ENCODE measurements at places on chromosomes 5 and 9.

- no peak for DNase-seq
Observed at GRCh38 chr9:116234081-116234480, 80.5 kb downstream of the PAPPA start.

DNA sequence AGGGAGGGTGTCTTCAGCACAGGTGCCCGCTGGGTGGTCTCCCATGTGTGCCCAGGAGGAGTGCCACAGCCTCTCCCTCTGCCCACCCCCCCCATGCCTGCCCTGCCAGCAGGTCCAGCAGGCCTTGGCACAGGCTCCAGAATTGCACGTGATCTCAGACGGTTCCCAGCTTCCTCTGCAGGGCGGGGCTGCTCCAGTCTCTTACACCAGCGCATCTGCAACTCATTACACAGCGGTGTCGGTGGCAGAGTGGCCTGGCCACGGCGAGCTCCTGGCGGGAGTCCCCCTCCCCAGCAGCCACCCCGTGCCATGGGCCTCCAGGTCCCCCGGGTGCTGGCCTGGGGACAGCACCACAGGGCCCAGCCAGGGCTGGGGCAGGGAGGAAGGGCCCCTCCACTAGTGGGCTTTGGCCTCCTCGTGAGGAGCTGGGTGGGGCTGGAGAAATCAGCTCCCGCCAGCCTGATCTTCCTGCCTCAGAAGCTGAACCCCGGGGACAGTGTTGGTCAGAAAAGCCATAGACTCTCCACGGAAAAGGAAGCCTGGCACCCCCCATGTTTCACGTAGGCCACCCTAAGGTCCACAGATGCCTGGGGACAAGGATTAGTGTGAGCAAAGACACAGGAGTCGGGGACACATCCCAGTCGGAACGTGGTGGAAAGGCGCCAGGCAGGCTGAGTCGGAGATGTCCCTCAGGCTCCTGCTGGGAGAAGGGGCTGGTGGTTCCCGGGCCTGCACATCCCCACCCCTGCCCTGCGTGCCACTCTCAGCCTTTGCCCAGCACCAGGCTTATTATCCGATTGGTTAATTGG, 40.2 kb downstream of the RXRA start:
- DNase-seq = no peak

DNA sequence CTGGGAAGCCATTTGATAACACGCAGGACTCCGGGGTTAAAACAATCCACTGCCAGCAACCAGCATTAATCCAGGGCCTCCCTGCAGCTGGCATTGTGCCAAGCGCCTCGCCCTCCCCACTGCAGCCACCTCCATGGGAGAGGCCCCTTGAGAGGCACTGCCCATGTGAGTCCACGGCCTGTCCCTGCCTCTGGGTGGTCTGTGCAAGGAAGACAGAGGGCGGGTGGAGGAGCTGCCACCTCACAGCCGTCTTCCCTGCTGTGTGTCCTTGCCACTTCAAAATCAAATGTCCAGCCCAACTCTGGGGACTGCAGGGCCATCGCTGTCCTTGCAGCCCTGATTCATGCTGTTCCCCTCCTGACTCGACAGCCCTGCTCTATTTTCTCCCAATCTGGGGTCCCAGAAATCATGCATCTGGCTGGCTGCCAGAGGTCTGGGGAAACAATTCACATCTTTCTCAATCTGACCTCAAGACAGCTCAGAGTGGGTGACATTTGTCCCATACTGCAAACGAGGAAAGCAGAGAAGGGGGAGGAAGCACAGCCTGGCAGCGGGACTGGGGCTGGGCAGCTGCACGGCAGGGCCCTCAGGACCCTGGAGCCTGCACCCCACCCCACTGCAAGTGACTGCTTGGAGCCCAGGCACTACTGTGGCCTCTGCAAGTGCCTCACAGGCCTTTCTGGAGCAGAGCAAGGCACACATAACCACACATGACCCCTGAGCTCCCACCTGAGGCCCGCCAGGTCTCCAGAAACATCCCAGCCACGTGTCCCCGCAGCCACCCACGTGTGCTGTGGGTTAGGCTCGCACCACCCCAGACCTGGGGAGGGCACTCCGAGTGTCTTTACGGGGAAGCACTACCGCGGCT, 15.7 kb downstream of the BRD3OS start:
- no peak for DNase-seq

DNA sequence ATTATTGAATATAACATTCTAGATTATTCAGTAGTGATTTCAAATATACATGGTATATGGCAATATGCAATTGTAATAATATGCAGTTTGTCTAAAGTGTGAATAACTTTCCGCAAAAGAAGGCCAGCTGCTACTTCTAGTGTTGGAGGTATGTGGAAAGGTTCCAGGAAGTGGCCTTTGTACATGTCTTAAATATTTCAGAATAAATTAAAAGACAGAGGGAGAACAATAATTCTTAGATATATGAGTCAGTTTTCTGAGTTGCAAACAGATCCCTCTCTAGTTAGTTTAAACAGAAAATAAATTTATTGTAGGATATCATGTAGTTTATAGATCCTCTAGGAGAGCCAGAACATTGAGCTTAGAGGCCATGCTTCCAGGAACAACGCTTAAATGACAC, 210.8 kb upstream of the ELL2 start:
- no peak for DNase-seq

DNA sequence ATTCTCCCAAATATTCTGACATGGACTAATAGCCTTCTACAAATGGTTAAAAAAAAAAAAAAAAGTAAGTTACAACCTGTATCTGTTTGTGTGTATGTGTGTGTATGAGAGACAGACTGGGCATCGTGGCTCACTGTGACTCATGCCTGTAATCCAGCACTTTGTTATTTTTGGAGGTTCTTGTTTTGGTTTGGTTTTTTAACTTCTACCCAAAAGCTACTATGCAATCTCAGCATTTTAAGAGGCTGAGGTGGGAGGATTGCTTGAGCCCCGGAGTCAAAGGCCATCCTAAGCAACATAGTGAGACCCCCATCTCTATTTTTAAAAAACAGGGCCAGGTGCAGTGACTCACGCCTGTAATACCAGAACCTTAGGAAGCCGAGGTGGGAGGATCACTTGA, 17.6 kb upstream of the HAVCR1 start:
- no peak for DNase-seq

GRCh38 chr5:6727231-6727630, 14.0 kb downstream of the TENT4A start:
- DNase-seq = no peak

GRCh38 chr5:150561192-150561512, 53.2 kb downstream of the NDST1 start:
- no peak for DNase-seq

DNA sequence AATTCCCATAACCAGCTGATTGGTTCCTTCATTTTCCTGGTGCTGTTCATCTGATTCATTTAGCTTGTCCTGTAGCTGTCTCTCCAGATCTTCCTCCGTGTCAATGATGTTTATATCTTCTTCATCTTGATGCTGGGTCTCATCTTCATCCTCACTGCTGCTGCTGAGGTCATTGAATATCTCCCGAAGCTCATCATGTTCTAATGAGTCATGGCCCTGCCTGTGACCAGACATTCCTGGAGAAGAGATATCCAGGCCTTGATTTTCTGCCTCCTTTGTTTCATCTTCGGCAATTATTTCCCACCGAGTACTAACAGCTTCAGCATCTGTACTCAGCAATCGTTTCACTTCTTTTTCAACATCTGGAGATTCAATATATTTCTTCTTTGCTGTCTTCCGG, 1.4 kb downstream of the TAF7 start:
- no peak for DNase-seq

GRCh38 chr5:157352756-157353340, 86.9 kb downstream of the CYFIP2 start:
- DNase-seq = no peak

- DNase-seq = no peak
Observed at GRCh38 chr5:143662020-143662419, 149.9 kb upstream of the HMHB1 start.

DNA sequence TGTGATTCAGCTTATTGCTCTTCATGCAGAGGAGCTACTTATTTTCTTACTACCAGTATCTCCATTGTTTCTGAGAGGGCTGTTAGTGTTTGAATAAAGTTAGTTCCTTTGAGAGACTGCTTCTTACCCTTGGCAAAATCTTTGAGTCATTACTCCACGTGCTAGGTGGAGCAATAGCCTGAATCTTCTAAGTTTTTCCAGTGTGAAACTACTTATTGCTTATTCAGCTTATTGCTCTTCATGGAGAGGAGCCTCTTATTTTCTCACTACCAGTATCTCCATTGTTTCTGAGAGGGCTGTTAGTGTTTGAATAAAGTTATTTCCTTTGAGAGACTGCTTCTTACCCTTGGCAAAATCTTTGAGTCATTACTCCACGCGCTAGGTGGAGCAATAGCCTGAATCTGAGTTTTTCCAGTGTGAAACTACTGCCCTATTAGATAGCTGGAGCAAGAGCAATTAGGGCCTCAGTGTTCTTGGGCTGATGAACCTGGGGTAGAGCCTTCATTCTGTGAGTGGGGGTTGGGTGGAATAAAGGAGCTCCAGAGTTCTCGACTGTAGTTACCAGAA, 41.9 kb downstream of the GPBP1 start:
- DNase-seq = no peak

GRCh38 chr9:93132287-93132927, 1.6 kb downstream of the NINJ1 start:
- no peak for DNase-seq

GRCh38 chr5:117077142-117077541, 502.5 kb upstream of the SEMA6A start:
- no peak for DNase-seq

GRCh38 chr5:131514316-131515283, 120.4 kb downstream of the RAPGEF6 start:
- DNase-seq = peak; percentile 73

GRCh38 chr9:4118666-4119065, 181.2 kb downstream of the GLIS3 start:
- no peak for DNase-seq

- DNase-seq = no peak
Observed at GRCh38 chr9:32728181-32728580, 55.2 kb upstream of the TMEM215 start.

- no peak for DNase-seq
Observed at GRCh38 chr9:95504053-95504963, 12.5 kb downstream of the PTCH1 start.

DNA sequence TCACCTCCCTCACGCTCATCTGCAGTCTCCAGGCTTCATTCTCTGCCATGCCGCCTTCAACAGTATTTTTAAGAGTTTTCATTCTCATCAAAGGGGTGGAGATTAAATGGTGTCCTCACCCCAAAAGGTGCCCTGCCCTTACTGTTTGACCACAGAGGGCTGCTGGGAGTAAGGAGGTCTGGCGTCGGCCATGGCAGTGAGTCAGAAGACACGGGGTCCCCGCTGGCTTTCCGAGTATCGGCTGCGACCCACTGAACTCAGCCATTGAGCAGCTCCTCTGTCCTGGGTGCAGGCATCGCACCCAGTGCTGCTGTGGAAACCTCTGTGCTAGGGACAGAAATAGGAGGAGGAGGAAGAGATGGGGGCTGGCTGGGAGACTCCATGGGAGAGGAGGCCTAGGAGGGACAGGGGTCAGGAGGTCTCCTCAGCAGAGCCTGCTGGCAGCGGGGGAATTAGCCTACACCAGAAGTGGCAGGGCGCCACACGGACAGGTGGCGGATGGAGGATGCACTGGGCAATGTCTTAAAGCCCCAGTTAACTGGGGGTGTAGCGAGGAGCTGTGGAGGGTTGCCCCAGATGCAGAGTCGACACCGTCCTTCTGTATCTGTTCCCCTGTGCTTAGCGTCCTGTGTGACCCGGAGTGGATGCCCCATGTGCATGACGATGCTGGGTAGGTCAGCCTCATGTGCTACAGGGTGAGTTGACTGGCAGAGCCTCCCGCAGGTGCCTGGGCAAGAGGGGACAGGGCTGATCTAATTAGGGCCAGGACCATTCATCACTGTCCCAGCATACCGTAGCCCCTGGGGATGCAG, 15.4 kb upstream of the PLEKHG4B start:
- DNase-seq = no peak

GRCh38 chr9:131361202-131361833, 32.6 kb upstream of the PRRC2B start:
- DNase-seq = peak; percentile 9

- DNase-seq = no peak
Observed at GRCh38 chr9:70165006-70165602, 93.7 kb upstream of the SMC5 start.

- DNase-seq = no peak
Observed at GRCh38 chr5:32511776-32512374, 67.3 kb upstream of the ZFR start.

GRCh38 chr9:123375469-123376132, 19.6 kb downstream of the CRB2 start:
- DNase-seq = no peak

- DNase-seq = no peak
Observed at GRCh38 chr9:99300603-99301002, 78.5 kb downstream of the SEC61B start.

GRCh38 chr5:97501965-97502305, 318.9 kb upstream of the RIOK2 start:
- DNase-seq = no peak

DNA sequence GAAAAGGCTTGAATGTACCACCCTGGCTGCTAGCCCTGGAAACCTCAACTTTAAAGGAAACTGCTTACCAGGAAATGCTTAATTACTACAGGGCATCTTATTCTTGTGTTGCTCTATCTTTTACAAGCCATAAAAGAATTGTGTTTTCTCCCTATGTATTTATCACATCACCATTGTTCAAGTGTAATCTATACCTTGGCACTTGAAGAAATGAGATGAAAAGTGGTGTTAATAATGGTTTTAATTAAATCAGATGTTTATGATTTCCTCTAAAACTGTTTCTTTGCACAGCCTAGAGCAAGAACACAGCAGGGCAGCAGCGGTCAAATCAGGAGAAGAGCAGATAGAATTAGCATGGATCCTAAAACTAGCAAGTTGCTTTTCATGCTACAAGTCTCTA, 131.8 kb upstream of the RGMB start:
- no peak for DNase-seq

DNA sequence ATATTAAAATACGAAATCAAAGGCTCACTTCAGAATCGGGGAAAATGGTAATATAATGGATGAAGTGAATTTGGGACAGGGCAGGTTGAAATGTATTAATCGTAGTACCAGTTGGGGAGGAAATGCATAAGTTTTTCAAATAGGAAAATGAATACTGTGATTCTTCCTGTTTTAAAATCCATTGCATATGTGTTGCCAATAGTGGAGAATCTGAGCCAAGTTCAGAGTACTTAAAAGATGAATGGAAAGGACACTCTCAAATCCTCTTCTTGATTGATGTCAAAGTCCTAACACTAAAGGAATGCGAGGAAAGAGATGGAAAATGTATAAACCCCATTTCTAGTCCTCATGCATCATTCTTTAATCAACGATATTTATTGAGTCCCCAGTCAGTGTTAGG, 160.9 kb upstream of the CCNG1 start:
- no peak for DNase-seq

- DNase-seq = no peak
Observed at GRCh38 chr9:127081250-127082185, 40.9 kb downstream of the ANGPTL2 start.

All from CD4-positive, alpha-beta T cell treated with Interleukin-12 subunit alpha and Interleukin-12 subunit beta, for 1 hour (primary cell).